Calu3 (cell line): ENCODE measurements at places on chromosomes 1 and 21. TPM values are rescaled to one million over a fixed set of nuclear protein-coding genes. Genes with fewer than 3 reads are reported as not detected.

SLAMF1 gene
- total RNA-seq = not detected in 2 replicates

DNTTIP2 gene
- total RNA-seq = 71.8 and 76.7 TPM in 2 replicates

DNA sequence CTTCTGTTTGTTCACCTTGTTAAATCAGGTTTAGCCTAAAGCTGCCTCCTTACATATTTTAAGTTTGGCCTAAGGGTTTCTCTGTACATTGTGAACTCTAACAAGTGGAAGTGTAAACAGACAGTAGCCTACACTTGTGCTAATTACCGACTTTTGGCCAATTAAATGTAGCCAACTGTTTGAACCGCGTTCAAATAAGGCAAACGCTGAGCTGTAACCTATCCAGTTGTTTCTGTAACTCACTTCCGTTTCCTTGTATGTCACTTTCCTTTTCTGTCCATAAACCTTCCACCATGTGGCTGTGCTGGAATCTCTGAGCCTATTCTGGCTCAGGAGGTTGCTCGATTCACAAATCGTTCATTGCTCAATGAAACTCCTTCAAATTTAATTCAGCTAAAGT lies 8.0 kb upstream of the FCAMR start:
- no peak overlapping the region for H3K4me3 ChIP-seq
- no peaks in the 10 kb centered on the region for H3K36me3 ChIP-seq
- no peak for DNase-seq
- H3K27me3 ChIP-seq = no peaks in the 10 kb centered on the region

DNA sequence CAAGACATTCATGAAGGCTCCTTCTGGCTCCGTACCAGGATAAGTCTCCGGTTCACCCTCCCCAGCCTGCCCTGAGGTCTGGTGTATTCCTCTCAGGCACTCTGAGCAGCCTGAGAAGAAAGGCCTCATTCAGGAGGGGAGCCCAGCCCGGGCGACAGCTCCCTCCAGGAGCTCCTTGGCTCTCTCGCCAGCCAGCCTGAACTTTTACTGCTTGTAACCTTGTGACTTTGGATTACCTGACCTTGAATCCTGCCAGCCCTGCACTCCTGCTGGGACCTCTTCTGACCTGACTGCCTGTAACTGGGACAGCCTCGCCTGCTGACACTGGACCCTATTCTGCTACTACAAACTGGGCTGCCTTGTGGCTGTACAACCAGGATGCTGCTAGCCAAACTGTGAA lies 65.8 kb downstream of the CD34 start:
- H3K27ac ChIP-seq = no peak overlapping the region
- no peak overlapping the region for H3K4me3 ChIP-seq
- H3K4me1 ChIP-seq = peaks cover 19% of the 10 kb centered on the region

DNA sequence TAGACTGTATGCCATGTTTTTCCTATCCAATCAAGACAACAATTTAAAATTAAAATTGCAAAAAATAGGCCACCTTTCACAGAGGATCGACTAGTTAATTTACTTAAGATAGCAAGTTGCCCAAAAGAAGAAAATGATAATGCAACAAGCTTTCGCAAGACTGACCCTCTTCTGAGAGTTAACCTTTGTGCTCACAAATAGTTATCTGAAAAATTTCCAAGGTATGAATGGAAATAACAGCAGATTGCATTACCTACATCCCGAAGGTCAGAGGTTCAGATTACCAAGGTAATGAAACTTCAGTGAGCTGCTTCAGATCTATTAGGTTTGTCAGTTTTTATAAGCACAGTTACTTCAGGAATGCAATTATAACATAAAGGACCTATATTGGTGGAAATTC lies 298.0 kb downstream of the KCTD3 start:
- H3K27ac ChIP-seq = no peak overlapping the region
- no peak overlapping the region for H3K4me3 ChIP-seq
- no peaks in the 10 kb centered on the region for H3K27me3 ChIP-seq
- H3K36me3 ChIP-seq = no peaks in the 10 kb centered on the region
- no peaks in the 10 kb centered on the region for H3K4me1 ChIP-seq

DNA sequence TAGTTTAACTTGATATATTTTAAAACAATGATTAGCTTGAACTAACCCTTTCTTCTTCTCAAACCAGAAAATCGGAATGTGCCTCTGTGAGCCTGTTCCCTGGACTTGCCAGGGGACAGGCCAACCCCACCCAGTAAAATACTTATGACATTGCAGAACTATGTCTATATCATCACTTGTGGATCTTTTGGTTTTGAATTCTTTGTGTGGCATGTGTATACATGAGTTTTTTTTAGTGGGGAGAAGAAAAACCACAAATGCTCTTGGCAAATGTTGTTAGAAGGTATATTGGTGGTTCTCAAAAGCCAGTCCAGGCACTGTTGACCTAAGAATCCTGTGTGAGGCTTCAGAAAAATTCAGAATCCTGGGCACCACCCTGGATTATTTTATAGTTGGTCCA lies 347.4 kb downstream of the SIPA1L2 start:
- no peak overlapping the region for H3K27ac ChIP-seq
- H3K4me1 ChIP-seq = no peaks in the 10 kb centered on the region
- no peak overlapping the region for H3K4me3 ChIP-seq
- H3K27me3 ChIP-seq = no peaks in the 10 kb centered on the region
- no peaks in the 10 kb centered on the region for H3K36me3 ChIP-seq
